ENCODE measurements at places on chromosomes 2 and 18.

GRCh38 chr2:96869281-96869821 lies 529 bp downstream of the SEMA4C start:
- peak; percentile 49 for DNase-seq

- peak; percentile 12 for DNase-seq
Measured at GRCh38 chr2:9975805-9976447, 24.4 kb downstream of the GRHL1 start.

DNA sequence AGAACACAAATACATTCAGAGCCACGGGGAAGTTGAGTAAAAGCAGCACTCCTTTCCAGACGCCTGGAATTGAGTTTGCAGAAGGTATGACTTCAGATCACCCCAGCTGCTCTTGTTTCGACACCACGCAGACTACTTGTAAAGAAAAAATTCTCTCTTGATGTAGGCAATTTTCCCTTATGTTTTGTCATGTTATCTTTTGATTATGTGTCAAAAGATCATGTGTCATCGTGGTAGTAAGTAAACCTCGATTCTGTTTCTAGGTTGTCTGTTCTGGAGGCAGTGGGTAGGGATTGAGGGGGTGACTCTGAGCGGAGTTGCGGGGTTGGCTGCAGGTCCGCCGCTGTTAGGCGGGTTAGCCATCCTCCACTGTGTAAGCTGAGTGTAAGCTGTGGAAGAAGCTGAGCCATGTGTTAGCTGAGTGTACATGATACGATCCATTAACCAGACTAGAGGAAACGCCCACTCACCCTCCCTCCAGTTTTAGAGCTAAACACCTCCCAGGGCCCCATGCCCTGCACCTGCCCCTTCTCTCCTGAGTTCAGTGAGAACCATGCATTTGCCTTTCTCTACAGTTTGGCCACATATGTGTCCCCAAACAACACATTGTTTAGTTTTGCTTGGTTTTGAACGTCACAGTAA lies 181.8 kb downstream of the SNTG2 start:
- no peak for DNase-seq

DNA sequence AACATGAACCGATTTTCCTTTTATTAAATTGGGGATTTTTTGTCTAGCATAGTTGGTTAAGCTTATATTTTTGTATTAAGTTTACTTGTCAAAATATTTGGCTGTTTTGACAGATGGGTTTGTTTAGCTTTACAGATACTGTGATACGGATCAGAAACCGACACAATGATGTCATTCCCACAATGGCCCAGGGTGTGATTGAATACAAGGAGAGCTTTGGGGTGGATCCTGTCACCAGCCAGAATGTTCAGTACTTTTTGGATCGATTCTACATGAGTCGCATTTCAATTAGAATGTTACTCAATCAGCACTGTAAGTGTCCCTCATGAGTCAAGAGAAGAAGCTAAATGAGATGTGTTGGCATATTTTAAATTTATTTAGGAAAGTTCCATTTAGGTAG lies 8.5 kb downstream of the PDK1 start:
- DNase-seq = no peak

DNA sequence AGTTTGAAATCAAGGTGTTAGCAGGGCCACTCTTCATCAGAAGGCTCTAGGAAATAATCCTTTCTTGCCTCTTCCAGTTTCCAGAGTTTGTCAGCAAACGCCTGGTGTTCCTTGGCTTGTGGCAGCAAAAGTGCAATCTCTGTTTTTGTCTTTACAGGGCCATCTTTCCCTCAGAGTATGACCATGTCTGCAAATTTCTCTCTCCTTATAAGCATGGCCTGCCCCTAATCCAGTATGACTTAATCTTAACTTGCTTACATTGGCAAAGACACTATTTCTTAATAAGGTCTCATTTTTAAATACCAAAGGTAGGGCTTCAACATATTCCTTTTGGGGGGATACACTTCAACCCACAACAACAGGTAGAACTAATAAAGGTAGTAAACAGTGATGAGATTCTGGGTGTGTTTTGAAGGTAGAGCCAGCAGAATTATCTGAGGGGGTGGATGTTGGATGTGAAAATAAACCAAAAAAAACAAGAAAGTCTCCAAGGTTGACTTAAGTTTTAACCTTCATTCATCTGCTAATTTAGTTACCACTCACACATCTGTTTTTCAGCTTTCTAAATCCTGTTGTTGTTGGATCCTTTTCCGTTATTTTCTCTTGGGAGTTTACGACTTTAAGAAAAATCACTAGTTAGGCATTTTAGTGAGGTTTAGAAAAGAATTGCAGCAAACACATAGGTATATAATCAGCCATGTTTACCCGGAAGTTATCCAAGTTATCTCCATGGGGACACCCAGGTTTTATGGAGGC lies 234.4 kb upstream of the FIGN start:
- no peak for DNase-seq

DNA sequence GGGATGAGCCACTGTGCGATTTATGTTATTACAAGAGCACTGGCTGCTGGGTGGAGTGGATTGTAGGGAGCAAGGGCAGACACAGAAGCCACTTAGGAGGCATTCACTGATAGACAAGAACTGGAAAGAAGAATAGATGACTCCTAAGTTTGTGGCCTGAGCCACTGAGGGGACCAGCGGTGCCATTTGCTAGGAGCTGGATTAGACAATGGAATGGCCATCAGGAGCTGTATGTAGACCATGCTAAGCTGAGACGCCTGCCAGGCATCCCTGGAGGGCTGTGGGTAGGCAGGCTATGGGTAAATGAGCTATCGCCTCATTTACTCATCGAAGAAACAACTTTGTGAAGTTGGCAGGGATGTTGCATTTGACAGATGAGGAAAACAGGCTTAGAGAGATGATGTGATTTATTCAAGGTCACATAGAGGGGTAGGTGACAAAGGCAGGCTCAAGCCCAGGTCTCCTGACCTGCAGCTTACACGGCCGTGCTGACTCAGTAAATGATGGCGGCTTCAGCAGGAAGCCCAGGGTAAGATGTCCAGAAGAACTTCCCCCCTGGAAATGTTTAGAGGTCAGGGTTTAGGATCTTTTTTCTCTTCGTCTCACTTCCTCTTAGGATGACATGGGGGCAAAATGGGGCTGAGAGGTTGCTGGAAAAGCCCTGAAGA lies 2.8 kb downstream of the MFSD2B start:
- DNase-seq = peak; percentile 60

DNA sequence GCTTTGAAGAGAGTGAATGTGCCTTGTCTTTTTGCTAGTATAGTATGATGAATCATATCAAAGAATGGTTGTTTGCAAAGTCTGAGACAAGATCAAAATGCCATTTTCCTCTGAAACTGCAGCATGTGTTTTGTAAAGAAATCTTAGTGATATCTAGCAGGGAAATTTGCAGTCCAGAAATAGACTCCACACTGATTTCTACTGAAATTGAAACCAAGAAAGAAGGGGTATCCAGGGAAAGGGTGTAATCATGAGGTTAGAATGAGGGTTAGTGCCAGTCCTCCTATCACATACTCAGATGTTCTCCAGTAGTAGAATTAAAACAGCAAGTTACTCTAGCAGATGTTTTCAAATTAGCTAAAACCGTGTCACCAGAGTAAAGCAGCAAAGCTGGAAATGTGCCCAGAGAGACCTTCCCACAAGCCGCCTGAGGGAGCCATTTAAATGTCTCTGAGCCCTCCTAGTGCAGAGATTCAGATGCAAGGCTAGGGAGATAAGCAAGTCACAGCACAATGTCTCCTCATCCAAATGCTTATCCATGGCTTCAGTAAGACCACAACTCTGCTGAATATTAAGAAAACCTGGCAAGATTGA lies 4.9 kb downstream of the DLGAP1 start:
- no peak for DNase-seq

Measured in erythroblast (primary cell).